ENCODE measurements at places on chromosomes 13 and 19.

GRCh38 chr19:55352040-55352439 is 2.5 kb downstream of the COX6B2 start:
- DNase-seq, result no peak

DNA sequence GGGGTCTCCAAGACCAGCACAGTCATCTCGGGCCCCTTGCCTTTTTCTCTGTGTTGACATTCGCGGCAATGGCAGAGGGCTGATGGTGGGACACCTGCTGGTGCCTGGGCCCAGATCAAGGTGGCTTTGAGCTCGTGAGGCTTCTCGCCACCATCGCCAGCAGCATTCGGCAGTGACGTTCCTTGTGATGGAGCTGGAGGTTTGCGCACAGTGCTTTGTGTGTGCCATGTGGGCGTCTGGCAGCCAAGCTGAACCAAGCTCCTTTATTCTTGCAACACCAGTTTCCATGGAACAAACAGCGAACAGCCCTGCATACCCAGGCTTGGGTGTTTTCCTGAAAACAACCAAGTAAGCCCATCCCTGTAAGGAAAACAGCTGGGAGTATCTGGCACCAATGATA is 9.1 kb upstream of the TMEM255B start:
- DNase-seq, result no peak

DNA sequence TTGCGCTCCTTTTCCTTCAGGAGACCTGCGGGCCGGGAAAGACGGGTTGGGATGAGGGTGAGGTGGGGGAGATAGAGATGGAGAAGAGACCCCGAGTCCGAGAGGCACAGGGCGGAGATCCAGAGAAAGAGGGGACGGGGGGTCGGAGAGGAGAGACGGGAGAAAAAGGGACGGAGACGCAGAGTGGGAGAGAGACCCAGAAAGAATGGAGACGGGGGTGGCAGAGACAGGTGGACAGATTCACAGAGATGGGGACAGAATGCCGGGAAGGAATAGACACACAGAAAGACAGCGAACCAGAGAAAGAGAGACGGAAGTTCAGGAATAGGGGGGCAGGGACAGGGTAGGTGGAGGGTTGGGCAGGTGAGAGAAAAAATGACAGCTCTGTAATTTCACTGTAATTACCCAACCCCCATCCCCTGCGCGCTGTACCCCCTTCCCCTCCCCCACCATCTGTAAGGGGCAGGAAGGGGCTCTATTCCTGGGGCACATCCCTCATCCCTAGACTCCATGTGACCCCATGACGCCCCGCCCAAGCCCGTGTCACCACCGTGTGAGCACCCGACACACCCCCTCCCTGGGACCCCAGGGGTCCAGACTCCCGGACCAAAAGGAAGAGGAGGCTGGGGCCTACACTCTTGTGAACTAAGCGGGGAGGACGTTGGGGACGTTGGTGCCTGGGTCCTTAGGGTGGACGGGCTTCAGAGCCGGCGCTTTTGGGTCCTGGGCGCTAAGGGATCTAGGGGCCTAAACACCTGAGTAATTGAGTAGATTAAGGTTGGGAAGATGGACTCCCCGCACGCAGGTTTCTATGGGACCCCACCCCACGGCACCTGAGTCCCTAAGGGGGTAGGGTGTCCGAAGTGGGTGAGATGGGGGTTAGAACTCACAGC is 967 bp downstream of the DBP start:
- DNase-seq, result no peak

- DNase-seq, result no peak
These were observed 95.4 kb downstream of the CRYL1 start for GRCh38 chr13:20430296-20430695.

GRCh38 chr19:13066226-13066625 is 36.4 kb downstream of the LYL1 start:
- DNase-seq, result no peak

GRCh38 chr13:98743377-98743776 is 9.1 kb downstream of the SLC15A1 start:
- no peak for DNase-seq

- DNase-seq, result no peak
These were observed 107.8 kb downstream of the RXFP2 start for GRCh38 chr13:31846961-31847752.

GRCh38 chr13:44758630-44759383 is 182.7 kb upstream of the TSC22D1 start:
- no peak for DNase-seq

DNA sequence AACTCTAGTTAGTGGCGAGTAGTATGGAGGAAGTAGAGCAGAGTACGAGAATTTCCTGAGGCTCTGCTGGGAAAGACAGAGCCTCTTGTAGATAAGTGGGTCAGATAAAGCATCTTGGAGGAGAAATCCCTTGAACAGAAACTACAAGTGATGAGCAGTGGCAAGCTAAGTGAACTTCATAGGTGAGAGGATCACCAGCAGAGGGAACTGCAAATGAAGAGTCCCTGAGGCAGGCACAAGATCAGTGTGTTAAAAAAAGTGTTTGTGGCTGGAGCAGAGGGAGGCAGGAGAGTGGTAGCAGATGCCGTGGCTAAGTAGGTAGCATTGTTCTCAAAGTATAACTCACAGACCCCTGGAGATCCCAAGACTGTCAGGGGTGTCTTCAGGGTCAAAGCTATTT is 437.6 kb downstream of the HS6ST3 start:
- DNase-seq, result no peak

DNA sequence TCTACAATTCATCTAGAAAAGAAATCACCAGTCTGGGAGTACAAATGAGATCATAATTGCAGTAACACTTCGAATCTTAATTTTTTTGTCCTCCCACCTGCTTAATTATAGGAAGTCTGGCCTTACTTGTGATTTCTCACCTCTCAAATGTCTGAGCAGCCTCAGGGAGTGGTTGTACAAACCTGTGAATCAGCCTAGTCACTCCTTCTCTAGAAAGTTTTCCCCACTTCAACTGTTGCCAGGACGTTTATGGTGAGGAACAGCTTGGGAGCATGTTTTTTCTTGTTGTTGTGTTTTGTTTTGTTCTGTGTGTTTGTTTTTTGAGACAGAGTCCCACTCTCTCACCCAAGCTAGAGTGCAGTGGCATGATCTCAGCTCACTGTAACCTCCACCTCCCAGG is 50.3 kb upstream of the CLDN10 start:
- DNase-seq, result no peak

- no peak for DNase-seq
These were observed 54.8 kb upstream of the HMGB1 start for GRCh38 chr13:30520571-30520970.

GRCh38 chr13:87274209-87274819 is 396.9 kb upstream of the SLITRK5 start:
- no peak for DNase-seq

DNA sequence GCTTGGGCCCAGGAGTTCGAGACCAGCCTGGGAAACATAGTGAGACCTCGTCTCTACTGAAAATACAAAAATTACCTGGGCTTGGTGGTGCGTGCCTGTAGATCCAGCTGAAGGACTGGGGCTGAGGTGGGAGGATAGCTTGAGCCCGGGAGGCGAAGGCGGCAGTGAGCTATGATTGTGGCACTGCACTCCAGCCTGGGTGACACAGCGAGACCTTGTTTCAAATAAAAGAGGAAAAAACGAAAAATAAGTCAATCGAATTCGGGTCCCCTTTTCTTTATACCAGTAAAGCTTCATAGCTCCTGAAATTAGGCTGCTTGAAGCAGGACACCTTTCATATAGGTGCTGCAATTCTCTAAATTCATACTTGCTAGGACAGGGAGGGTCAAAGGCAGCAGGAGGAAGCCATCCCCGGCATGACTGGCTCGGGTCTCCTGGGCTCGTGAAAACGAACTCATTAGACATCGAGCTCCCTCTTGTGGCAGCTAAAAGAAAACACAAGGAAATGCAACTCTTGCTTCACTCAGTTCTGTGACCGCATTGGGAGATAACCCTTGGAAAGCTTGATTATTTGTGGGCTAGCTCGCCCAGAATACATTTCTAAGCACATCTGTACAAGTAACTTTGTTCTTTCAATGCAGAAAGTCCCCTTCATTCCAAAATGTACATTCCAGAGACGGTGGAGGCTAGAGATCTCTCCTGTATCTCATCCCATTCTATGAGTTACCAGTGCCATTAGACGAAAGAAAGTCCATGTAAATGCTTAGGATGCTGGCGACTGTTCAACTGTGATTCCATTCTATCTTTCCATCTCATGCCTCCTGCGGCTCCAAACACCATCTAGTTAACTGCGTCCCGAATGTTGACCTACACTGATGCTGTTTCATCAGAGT is 16.8 kb downstream of the FPR2 start:
- no peak for DNase-seq

GRCh38 chr19:3803986-3804385 is 17.8 kb upstream of the MATK start:
- no peak for DNase-seq

DNA sequence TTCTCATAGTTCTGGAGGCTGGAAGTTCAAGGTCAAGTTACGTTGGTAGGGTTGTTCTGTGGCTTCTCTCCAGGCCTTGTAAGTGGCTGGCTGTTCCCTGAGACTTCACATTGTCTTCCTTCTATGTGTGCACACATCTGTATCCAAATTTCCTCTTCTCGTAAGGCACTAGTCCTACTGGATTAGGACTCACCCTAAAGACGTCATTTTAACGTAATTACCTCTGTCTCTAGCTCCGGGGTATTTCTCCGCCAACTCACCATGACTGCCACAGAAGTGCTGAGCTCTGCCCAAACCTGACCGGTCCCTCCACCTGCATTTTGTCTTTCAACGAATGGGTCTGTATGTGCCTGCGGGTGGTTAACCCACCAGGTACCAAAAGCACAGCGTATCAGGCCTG is 8.7 kb upstream of the SYDE1 start:
- DNase-seq, result no peak

GRCh38 chr19:34504809-34505291 is 23.3 kb downstream of the WTIP start:
- no peak for DNase-seq

GRCh38 chr13:30936971-30937370 is 4.5 kb downstream of the TEX26 start:
- no peak for DNase-seq

DNA sequence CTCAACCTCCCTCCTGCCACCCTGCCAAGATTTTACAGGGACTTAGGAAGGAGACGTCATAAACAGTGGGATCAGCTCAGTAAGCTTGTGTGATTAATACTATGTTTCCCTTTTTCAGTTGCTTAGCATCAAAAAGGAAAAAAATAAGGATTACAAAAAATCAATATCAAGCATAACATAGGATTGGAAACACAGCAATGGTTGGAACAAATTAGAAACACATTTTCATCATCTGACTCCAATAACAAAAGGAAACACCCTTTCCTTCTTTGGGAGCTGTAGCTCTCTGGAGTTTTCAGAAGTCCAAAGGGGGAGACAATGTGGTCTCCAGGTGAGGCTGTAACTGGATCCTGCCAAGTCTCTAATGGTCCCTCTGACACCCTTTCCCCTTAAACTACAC is 233.4 kb downstream of the B3GLCT start:
- no peak for DNase-seq

GRCh38 chr19:45884682-45885555 is 1.0 kb downstream of the IRF2BP1 start:
- DNase-seq, result no peak
